ENCODE measurements at places on chromosomes 2 and 18.

DNA sequence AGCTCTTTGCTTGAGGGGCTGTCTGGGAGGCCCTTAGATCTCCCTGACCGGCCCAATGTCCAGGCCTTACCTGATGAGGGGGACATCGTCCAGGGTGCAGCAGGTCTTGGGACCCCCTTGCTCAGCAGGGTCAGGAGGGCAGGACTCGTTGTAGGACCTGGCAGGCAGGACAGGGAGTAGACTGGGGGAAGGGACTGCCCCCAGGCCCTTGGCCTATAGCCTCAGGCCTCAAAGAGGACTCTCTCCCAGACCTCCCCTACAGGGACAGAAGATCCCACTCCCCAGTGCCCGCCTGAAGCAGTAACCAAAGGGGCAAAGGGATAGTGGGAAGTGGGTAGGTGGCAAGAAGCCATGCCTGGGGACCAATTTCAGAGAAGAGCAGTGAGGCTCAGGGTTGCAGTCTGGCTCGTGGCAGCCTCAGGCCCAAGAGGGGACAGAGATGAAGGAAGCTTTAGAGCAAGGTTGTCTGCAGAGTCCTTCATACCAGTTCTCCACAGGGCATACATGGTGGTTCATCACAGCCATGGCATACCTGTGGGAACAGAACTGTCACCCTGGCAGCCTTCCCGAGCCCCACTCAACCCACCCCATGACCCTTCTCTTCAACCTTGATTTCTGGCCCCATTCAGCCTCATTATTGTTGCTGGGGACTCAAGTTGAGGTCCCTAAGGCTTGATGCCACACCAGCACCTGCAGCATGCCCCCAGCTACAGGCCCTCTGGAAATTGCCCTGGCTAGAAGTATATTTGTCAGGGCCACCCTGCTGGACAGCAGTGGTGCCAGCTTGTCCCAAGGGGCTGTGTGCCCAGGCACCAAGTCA is 1.3 kb downstream of the TMEM150A start:
- no peak for DNase-seq

DNA sequence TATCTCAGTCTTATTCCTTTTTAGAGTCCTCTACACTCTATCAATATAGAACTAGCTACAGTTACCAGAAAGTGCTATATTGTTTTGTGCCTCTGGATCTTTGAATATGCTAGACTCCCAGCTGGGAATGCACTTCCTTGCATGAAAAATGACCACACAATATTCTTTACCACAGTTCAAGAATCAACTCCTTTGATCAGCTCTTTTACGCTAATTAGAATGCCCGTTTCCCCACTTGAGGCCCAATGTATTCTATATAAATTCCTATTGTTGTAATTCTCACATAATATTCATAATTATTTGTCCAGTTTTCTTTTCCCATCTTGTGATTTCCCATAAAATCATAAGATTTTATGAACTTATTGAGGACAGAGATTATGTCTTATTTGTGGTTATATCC is 142.2 kb downstream of the UBE2E3 start:
- DNase-seq, result no peak

DNA sequence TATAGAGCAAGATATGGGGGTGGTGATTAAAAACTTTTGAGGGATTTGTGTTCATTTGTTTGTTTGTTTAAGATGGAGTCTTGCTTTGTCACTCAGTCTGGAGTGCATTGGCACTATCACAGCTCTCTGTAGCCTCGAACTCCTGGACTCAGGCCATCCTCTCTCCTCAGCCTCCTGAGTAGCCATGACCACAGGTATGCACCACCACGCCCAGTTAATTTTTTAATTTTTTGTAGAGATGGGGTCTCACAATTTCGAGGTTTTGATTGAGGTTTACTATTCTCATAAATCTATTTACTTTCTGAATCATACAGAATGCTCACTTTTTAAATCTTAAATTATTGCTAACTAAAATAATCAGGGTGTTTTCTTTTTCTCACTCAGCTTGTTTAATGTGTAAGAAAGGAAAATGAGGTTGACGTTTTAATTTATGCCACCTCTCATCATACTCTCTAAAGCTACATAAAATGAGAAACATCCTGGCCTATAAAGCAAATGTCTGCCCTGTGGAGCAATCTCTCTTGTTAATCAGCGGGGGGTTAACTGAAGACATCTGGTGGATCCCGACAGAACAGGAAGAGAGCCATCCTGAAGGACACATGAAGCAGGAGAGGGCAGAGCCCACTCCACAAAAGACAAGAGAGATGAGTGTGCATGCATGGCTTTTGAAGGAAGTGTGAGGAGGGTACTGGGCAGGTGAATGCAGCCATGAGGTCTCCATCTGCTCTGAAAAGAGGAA is 589.1 kb upstream of the SLC8A1 start:
- DNase-seq, result no peak

DNA sequence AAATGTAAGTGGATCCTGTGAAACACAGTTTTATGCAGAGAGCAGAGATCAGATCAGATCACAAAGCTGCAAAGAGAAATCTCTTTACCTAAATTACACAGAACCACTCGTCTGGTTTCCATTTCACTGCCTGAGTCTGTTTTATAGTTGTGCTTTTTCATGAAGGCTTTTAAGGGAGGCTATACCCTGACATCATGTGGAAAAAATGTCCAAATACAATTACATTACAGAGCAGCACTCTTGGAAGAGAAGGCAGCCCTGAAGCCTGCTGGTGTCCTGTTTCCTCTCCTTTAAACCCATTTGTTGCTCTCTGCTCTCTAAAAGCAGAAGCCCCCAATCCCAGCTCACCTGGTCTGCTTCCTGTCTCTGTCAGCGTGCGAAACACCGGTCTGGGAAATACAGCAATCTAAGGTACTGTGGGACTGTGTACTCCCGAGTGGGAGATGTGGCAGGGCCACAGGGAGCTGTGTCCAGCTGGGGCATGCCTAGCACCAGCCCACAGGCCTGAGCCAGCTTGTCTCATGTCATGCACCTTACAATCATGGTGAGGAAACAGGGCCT is 24.8 kb upstream of the ZFP36L2 start:
- DNase-seq, result no peak

GRCh38 chr18:10101729-10102128 is 187.9 kb downstream of the VAPA start:
- DNase-seq, result no peak

GRCh38 chr2:237353215-237353614 is 60.7 kb downstream of the COL6A3 start:
- DNase-seq, result no peak

GRCh38 chr2:171855401-171855800 is 38.6 kb downstream of the SLC25A12 start:
- DNase-seq, result no peak

GRCh38 chr18:26813043-26813442 is 52.5 kb downstream of the AQP4 start:
- peak; percentile 12 for DNase-seq

DNA sequence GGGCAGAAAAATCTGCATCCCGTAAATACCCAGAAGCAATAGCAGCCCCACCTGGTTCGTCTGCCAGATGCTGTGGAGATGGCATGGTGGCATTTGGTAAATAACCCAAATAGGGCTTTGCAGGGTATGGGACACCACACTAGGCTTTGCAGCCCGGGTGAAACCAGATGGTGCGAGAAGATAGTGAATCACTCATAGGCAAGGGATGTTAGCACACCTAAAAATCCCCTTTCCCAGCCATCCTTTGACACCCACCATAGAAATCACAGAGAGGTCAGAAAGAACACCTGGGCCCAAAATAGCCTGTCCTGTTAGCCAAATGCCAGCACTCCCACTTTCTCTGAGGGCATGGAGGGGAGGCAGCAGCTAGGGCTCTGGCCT is 47.6 kb downstream of the BCL11A start:
- no peak for DNase-seq

DNA sequence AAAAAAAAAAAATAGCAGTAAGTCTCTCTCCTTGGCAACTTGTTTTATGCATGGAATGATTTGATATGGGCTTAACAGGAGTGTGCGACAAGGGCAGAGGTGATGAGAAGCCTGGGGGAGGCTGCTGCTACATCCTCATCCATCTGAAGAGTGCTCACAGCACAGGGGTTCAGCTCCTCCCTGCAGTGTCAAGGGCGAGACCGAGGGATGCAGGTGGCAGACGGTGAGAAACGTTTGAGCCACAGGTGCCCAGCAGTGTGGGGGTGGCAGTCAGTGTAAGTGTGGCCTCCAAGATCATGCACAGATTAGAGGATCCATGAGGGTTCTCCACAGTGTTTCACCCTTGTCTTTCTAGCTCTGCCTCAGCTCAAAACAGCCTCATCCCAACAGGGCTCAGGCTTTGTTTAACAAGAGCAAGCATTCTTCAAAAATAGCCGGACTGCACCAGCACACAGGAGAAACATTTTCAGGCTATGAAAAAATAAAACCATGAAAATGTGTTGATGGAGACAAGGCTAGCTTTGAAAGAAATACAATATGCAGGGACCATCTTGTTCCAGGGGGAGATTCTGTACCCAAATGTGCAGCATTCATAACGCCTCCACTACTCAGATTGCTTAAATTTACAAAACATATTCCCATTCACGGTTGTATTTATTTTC is 324.5 kb upstream of the MYT1L start:
- DNase-seq, result no peak

- DNase-seq, result no peak
Observed at GRCh38 chr2:25938345-25938744, 44.0 kb downstream of the KIF3C start.

DNA sequence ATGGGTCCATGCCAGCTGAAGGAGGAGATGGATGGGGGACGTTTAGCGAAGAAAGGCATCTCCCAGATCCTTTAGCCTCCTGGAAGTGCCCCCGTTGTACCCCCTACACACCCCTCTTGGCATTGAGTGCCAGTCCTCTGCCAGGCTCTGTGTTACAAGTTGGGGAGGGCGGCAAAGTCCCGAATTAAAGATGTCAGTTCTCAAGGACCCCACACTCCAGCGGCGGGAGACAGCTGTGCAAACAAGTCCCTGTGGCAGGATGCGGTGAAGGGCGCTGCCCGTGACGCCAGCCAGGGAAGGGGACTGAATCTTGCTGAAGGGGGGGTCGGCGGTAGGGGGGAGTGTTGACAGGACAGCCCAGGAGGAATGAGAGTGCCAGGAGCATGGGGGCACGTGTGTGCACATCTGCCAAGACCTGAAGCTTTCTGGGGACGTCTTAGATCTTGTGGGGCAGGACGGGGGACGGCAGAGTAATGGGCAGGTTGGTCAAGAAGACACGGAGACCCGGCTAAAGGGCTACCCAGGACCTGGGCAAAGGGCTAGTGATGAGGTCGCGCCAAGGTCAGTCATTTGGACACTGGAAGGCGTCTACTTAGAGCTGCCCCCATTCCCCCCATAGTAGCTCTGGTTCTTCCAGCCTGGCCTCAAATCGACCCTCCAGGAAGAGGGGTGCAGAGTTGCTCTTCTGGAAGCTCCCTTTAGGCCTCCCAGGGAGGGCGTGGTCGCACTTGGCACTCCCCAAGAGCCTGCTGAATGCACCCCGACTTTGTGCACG is 2.8 kb upstream of the CTDSP1 start:
- peak; percentile 84 for DNase-seq

- DNase-seq, result no peak
Observed at GRCh38 chr18:13112982-13113381, 105.6 kb upstream of the LDLRAD4 start.

DNA sequence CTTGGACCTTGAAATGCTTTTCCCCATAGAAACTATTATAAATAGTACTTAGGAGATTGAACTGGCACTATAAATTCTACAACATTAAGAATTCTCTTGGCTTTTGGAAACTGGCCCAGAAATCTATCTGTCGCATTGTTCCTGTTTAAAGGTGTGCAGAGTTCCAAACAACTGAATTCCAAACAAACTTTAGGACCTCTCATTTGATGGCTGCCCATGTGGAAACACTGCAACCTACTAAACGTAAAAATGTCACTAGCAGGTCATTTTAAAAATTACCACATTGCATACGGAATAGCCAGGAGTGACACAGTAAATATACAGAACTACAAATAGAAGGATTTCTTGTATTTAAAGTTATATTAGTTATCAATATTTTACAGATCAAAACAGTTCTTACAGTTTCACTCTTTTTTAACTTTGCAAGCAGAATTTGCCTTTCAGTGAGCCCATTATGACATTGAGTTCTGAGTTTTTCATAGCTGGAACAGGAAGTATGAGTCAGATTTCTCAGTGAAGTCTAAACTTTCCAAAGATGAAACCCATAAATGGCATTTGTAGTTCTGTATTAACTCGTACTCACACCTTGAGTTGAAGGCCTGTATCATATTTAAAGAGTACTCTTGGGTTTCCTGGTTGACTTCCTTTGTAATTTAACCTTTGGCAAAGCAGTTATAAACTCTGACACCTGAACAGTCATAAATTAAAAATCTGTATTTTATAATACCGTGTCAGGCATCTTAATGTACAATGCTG is 142.3 kb upstream of the BOD1L2 start:
- peak; percentile 45 for DNase-seq

DNA sequence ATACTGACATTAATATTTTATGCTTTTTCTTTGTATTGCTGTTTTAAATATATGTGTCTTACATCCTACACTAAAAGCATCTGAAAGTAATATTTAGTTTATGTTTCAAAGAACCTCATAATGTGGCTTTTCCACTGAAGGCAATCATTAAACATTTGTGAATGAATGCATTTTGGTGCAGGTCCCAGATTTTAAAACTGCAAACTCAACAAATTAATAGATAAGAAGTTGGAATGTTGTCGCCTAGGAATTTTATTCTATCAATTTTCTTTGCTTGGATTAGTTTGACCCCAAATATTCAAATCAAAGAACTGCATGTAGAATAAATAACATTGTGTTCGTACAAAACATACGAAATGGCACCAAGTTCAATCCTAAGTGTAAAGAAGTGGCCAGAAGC is 44.7 kb downstream of the ATF2 start:
- no peak for DNase-seq

DNA sequence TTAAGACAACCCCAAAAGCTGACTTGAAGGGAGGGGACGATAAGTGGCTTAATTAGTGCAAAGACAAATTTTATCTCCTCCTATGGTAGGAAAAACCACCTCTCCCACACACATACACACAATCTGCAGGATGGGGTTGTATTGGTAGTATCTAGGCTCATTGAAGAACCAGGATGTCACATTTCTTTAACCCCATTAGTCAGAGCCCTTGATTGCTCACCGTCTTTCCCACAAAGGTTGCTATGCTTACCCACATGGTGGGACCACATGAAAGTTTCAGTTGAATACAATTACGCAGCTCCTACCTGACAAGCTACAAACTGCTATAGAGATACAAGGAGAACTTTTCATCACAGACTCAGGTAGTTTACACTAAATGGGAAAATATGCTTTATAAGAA is 765.0 kb upstream of the CELF4 start:
- DNase-seq, result no peak

DNA sequence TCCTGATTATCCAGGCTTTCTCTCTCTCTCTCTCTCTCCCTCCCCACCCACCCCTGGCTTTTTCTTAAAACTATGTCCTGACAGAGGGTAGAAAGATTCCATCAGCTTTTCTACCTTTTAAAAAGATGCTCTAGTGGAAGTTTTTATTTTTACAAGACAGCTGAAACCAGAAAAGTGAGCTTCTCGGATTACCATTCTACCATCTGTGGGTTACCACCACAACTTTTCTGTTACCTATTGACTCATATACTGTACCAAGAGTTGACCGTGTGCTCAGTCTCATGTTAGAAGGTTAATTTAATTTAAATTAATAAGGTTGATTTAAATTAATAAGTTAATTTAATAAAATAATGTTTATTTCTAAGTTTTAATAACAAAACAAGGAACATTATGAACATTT is 137.6 kb downstream of the UPP2 start:
- DNase-seq, result no peak

GRCh38 chr18:80196528-80197320 is 50.6 kb downstream of the PARD6G start:
- DNase-seq, result no peak

GRCh38 chr2:5725794-5726463 is 33.7 kb downstream of the SOX11 start:
- DNase-seq, result peak; percentile 16

- DNase-seq, result no peak
Observed at GRCh38 chr2:232543928-232544631, 4.6 kb downstream of the CHRNG start.

Data from hematopoietic multipotent progenitor cell (in vitro differentiated cells).